ENCODE measurements at places on chromosomes 4 and X. TPM values are rescaled to one million over a fixed set of nuclear protein-coding genes. Genes with fewer than 3 reads are reported as not detected.
A peak's percentile ranks its signal among the peaks of the same experiment; 100 is the strongest.

- H3K4me1 ChIP-seq: peaks cover 1% of the 10 kb centered on the region
- H3K36me3 ChIP-seq: no peaks in the 10 kb centered on the region
- no peaks in the 10 kb centered on the region for H3K27me3 ChIP-seq
- DNase-seq: peak; percentile 48
- H3K4me3 ChIP-seq: no peak overlapping the region
- H3K27ac ChIP-seq: no peak overlapping the region
Measured at GRCh38 chr4:183130328-183131155, 31.5 kb downstream of the WWC2 start.

DNA sequence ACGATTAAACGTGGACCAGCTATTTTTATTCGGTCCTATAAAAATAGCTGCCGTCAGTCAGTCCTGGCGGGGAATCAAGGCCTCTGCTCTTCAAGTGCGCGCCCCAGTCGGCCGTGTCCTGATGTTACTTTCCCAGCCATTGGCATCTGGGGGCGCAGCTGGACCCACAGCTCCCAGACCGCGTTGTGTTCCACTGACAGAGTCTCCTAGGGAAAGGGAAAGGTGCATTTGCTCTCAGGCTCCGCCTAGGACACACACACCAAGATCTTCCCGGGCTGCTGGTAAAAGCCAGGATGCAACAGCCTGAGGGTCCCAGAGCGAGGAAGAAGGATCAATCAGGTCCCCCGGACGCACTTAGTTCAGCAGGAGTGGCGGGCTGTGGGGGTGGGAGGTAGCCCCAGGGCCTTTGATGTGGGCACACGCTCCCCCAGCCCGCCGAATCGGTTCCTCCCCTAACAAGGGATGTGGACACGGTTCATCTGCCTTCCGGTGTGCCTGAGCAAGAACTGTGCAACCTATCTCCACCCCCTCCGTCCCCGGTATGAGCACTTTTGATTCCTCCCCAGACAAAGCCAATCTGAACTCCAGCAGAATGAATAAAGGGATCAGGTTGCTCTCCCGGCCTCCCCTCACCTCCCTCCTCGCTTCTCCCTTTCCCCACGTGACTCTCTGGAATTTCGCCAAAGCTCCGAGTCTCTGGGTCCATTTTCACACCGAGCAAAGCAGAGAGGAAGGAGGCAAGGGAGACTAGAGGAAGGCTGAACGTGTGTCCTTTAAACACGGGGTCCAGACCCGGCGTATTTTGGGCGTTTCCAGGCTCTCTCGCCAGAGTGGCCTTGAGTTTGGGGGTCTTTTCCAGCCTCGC, 626 bp upstream of the FRAS1 start:
- H3K36me3 ChIP-seq: no peaks in the 10 kb centered on the region
- H3K27ac ChIP-seq: peak overlapping the region; percentile 20
- H3K27me3 ChIP-seq: no peaks in the 10 kb centered on the region
- H3K4me3 ChIP-seq: peak overlapping the region; percentile 37

GRCh38 chrX:154979629-154980028, 42.9 kb downstream of the F8 start:
- H3K4me1 ChIP-seq: no peaks in the 10 kb centered on the region
- H3K27ac ChIP-seq: no peak overlapping the region
- H3K36me3 ChIP-seq: no peaks in the 10 kb centered on the region
- no peak overlapping the region for H3K4me3 ChIP-seq
- H3K27me3 ChIP-seq: no peaks in the 10 kb centered on the region

DNA sequence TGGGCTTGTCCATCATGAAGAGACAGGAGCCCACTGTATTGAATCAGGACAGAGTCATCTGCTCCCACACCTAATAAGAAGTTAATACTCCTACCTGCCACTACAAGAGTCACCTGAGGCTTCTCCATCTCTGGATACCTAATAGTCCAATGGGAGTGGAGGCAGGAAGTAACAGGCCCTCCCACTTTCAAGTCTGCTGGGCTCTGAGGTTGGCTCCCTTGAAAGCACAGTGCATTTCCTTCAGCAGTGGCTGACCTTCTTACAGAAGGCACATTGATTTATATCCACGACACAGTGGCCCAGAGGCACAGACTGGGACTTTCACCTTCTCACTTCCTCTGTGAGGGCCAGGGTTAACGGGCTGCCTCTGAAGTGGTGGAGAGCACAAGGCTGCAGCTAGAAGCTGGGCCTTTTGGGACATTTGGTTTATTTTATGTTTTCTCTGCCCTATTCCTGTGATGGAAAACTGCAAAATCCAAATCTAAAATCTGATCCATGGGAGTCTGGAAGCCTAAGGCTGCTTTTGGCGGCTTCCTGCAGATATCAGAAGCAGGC, 38.1 kb downstream of the FRG2 start:
- H3K27ac ChIP-seq: no peak overlapping the region
- H3K36me3 ChIP-seq: no peaks in the 10 kb centered on the region
- H3K4me3 ChIP-seq: no peak overlapping the region
- peak; percentile 0 for DNase-seq

- H3K4me3 ChIP-seq: no peak overlapping the region
- peaks cover 28% of the 10 kb centered on the region for H3K27me3 ChIP-seq
- DNase-seq: no peak
- no peaks in the 10 kb centered on the region for H3K4me1 ChIP-seq
Measured at GRCh38 chr4:1416948-1417260, 10.7 kb upstream of the NKX1-1 start.

- H3K36me3 ChIP-seq: peaks cover 6% of the 10 kb centered on the region
- peak; percentile 21 for DNase-seq
- H3K4me3 ChIP-seq: no peak overlapping the region
- no peaks in the 10 kb centered on the region for H3K27me3 ChIP-seq
Measured at GRCh38 chr4:82630079-82630478, 68.3 kb upstream of the TMEM150C start.

GRCh38 chr4:102599455-102599854, 98.3 kb downstream of the NFKB1 start:
- no peak overlapping the region for H3K4me3 ChIP-seq
- no peaks in the 10 kb centered on the region for H3K27me3 ChIP-seq
- H3K4me1 ChIP-seq: no peaks in the 10 kb centered on the region
- H3K27ac ChIP-seq: no peak overlapping the region

DNA sequence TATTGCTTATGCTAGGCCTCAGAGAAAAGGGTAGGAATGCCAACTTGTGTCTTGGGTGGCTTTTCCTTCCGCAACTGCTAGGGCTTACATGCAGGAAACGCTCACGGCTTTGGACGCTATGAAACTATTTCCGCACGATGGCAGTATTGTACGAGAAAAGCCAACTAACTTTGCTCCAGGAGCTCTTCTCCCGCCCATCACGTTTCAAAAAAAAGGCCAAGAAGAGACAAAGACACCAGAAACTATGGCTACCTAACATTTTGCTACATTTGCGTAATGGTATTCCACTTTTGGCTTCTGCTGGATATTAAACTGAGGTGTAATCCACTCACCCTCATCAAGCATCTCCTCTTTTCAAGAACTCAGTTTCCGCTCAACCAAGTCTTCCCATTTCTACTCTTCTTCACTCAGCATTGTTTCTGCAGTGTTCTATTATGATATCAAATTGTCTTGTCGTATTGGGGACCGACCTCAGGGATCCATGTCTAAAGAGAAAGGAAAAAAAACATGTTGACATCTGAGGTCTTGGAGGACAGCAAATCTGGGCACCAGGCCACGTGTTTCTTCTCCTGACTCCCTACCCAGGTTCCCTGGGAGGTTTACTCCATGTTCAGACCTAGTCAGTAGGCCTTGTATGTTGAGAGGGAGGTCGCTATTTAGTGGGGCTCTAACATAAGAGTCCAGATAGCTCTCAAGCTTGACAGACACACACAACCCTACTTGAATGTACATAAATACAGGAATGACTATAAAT, 239.4 kb upstream of the STK26 start:
- no peaks in the 10 kb centered on the region for H3K36me3 ChIP-seq
- H3K4me3 ChIP-seq: no peak overlapping the region
- H3K27ac ChIP-seq: no peak overlapping the region

DNA sequence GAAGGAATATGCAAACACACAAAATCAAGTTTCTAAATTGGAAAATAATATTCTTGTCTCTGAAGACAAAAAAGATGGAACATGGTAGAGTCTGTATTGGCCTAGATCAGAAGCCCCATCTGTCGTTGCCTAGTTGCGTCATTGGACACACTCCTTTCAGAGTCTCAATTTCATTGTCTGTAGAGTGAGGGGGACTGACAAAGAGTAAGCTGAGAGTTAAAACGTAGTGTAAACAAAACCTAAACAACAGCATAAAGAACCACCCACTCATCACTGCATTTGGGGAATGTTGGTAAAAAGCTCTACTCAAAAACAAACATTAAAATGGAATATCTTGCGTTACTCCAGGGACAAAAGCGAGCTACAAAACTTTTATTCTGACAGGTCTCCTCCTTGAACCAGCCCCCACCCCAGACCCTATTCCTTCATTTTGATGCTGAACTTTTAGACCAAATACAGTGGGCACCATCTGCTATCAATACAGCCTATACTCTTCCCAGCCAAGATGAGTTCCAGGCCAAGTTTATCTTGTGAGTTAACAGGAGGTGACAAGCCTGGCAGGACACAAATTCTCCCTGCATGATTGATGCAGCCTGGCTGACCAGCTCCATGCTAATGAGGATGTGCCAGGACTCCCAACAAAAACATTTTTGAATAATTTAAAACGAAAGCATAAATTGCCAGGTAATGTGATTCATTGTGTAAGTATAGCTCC, 125.2 kb downstream of the COL25A1 start:
- H3K27me3 ChIP-seq: no peaks in the 10 kb centered on the region
- no peaks in the 10 kb centered on the region for H3K4me1 ChIP-seq
- H3K27ac ChIP-seq: no peak overlapping the region
- H3K4me3 ChIP-seq: no peak overlapping the region

- DNase-seq: no peak
- H3K27me3 ChIP-seq: no peaks in the 10 kb centered on the region
- H3K36me3 ChIP-seq: no peaks in the 10 kb centered on the region
- H3K4me3 ChIP-seq: no peak overlapping the region
- H3K27ac ChIP-seq: no peak overlapping the region
Measured at GRCh38 chr4:8333726-8334460, 64.3 kb downstream of the HTRA3 start.

- peaks cover 15% of the 10 kb centered on the region for H3K36me3 ChIP-seq
- no peaks in the 10 kb centered on the region for H3K27me3 ChIP-seq
- peak; percentile 17 for DNase-seq
- H3K4me1 ChIP-seq: no peaks in the 10 kb centered on the region
- peak overlapping the region; percentile 99 for H3K27ac ChIP-seq
Measured at GRCh38 chrX:49041744-49042580, 1.2 kb downstream of the TFE3 start.

GRCh38 chr4:73452953-73453700, 17.1 kb downstream of the AFP start:
- H3K4me3 ChIP-seq: no peak overlapping the region
- H3K36me3 ChIP-seq: no peaks in the 10 kb centered on the region
- H3K27me3 ChIP-seq: no peaks in the 10 kb centered on the region
- H3K27ac ChIP-seq: no peak overlapping the region
- no peak for DNase-seq

- no peak overlapping the region for H3K4me3 ChIP-seq
- H3K27me3 ChIP-seq: no peaks in the 10 kb centered on the region
- H3K27ac ChIP-seq: no peak overlapping the region
- H3K36me3 ChIP-seq: no peaks in the 10 kb centered on the region
Measured at GRCh38 chr4:78065508-78066192, 8.5 kb downstream of the FRAS1 start.

DNA sequence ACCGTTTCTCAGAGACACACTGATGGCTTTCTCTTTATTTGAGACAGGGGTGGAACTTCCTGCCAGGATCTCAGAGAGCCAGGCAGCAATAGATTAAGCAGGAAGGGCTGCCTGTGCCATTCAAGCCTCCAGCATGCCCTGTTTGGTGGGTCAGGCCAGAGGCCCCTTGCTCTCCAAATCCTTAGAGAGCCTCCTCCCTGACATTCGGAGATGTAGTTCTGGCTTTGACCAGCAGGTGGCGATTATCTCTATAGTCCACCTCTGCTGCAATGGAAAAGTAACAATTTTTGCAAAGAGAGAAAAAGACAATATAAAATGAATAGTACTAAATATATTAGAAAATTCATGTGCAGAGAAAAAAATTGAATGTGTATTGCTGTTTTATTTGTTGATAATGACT, 93.9 kb downstream of the NXF2B start:
- no peak overlapping the region for H3K4me3 ChIP-seq
- DNase-seq: peak; percentile 41
- H3K27me3 ChIP-seq: peaks cover 4% of the 10 kb centered on the region
- H3K36me3 ChIP-seq: no peaks in the 10 kb centered on the region
- H3K4me1 ChIP-seq: no peaks in the 10 kb centered on the region

- no peaks in the 10 kb centered on the region for H3K4me1 ChIP-seq
- no peak overlapping the region for H3K27ac ChIP-seq
- no peaks in the 10 kb centered on the region for H3K27me3 ChIP-seq
- H3K36me3 ChIP-seq: no peaks in the 10 kb centered on the region
Measured at GRCh38 chr4:147370473-147370872, 110.4 kb upstream of the EDNRA start.

DNA sequence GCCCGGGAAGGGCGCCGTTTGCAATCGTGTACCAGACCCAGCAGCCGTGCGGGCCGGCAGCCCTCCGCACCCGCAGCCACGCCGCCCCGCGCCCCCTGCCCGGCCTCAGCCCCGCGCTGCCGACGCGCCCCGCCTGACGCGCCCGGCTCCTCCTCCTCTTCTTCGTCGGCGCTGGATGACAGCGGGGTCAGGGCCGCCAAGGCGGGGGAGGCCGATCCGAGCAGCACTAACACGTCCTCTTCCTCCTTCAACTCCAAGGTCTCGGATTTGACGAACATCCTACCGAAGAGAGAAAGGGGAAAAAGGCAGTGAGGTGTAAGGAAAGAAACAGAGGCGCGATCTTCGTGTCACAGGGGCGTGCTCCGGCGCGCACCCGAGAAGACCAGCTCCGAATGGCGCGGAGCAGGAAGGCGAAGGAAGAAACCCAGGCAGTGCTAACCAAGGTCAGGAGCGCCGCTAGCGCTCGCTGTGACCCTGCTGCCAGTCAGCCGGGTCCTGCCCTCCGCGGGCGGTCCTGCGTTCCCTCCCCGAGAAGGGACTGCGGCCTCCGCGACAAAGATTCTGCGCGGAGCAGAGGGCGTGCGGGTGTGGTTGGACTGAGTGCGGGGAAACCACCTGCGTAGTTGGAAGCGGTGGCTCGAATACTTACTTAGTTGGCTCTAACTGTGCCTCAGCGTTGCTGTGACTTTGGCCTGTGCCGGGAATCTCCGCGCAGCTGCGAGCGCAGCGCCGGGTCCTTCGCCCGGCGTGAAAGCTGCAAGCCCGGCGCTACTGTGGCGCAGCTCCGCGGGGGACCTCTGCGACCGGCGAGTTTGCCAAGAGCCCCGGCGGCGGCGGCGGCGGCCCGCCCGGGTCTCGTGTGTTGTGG, 548 bp downstream of the NEUROG2 start:
- peak overlapping the region; percentile 37 for H3K4me3 ChIP-seq
- H3K4me1 ChIP-seq: peaks cover 37% of the 10 kb centered on the region
- no peaks in the 10 kb centered on the region for H3K36me3 ChIP-seq
- H3K27me3 ChIP-seq: peaks cover 93% of the 10 kb centered on the region
- no peak overlapping the region for H3K27ac ChIP-seq
- peak; percentile 60 for DNase-seq

OTC gene
- total RNA-seq: 1.2 TPM

TRIM61 gene
- total RNA-seq: 1.4 TPM

MAGEE2 gene
- total RNA-seq: not detected

CSN1S1 gene
- total RNA-seq: not detected

SSX4 gene
- not detected for total RNA-seq

CT55 gene
- not detected for total RNA-seq

MXRA5 gene
- total RNA-seq: 4.4 TPM

MAP9 gene
- 31.5 TPM for total RNA-seq

PPP2R3B gene
- 12.3 TPM for total RNA-seq

SMIM43 gene
- 18.2 TPM for total RNA-seq

NAP1L3 gene
- 5.7 TPM for total RNA-seq

SPANXD gene
- total RNA-seq: not detected

Measured in lung (tissue), 17 donors.